ENCODE measurements at places on chromosomes 1 and 21.

GRCh38 chr1:19360843-19361610, 48.9 kb downstream of the SLC66A1 start:
- DNase-seq = no peak

- no peak for DNase-seq
Observed at GRCh38 chr21:33977017-33977720, 61.6 kb upstream of the ATP5PO start.

- DNase-seq = no peak
Observed at GRCh38 chr1:150168960-150169601, 19.4 kb downstream of the PLEKHO1 start.

DNA sequence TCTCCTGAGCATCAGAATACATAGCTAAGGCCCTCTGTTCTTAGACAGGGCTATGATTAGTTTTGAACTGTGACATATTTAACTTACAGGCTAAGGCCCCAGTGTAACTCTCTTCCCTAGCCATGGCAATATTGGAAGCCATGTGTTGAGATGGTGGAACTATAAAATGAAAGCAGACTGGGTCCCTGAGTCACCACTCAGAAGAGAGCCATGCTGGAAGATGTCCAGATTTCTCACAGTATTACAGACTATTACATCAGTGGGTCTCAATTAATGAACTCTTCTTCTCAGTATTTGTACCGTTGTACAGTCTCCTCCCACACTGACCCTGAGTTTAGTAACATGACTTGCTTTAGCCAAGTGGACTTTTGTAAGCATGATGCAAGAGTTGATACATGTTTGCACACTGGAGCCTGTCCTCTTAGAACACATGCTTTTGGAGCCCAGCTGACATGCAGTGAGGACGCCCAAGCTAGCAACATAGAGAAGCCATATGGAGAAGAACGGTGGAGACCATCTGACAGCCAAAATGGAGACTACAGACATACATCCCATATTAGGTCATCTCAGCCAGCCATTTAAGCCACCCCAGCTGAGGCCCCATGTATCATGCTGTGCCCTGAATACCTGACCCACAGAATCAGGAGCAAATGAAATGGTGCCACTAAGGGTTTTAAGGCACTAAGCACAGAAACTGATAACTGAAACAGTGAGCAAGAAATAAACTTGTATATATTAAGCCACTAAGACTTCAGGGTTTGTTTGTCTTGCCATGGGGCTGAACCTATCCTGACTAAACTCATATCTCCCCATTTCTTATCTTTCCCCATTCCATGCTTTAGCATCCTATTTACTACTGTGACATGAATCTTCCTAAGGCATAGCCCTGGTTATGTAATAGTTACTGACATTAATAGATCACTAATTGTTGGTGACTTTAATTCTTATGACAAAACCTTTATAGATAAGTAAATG, 24.4 kb downstream of the TBX15 start:
- no peak for DNase-seq

- no peak for DNase-seq
Observed at GRCh38 chr1:24558902-24559791, 3.3 kb downstream of the NCMAP start.
